Esophagus mucosa (tissue), 1 donor: ENCODE measurements at places on chromosomes 11 and 22. TPM values are rescaled to one million over a fixed set of nuclear protein-coding genes. Genes with fewer than 3 reads are reported as not detected.

MS4A6A gene
- 4.9 TPM for total RNA-seq

CDPF1 gene
- 3.1 TPM for total RNA-seq

ELFN2 gene
- not detected for total RNA-seq

FGF3 gene
- not detected for total RNA-seq

DRICH1 gene
- total RNA-seq, result 0.32 TPM

PARVG gene
- 2.1 TPM for total RNA-seq

FGF4 gene
- not detected for total RNA-seq

OR4D5 gene
- not detected for total RNA-seq

IL18 gene
- 41.8 TPM for total RNA-seq

P2RY6 gene
- 1.0 TPM for total RNA-seq

PAK1 gene
- total RNA-seq, result 29.2 TPM
